ENCODE measurements at places on chromosomes 7 and 10.

DNA sequence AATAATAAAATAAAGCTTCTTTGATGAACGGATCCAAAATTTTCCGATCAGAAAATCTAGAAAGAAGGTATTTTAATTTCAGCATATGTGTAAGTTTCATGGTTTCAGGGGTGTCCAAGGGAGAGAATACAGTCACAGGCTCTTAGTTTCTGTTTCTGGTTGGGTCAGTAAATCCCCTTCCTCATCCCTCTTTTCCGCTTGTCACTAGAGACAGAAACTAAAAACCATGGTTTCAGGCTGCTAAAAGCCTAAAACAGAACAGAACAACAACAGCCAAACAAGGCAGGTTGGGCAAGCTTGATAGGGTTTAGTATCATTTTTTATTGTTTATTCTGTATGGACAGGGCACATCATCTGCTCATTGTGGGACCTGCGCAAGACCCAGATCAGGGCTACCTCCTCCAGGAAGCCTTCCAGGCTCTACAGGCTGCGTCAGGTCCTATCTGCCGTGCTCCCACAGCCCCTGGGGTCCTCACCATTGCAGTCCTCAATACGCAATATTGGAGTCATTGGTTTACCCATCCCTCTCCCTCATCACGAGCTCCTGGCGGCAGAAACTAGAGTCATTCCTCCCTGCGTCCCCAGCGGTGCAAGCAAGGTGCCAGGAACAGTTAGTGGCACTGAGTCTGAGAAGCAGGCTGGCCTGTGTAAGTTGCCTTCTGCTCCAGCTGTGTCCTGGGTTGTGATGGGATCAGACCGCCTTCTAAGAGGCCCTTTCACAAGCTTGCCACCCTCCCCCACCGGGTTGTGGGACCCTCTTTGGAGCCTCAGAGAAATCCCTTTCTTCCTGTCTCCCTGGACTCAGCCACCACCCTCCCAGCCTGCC is 70.2 kb upstream of the CUX1 start:
- no peak for DNase-seq

GRCh38 chr10:23293973-23294590 is 50.5 kb downstream of the C10orf67 start:
- no peak for DNase-seq

DNA sequence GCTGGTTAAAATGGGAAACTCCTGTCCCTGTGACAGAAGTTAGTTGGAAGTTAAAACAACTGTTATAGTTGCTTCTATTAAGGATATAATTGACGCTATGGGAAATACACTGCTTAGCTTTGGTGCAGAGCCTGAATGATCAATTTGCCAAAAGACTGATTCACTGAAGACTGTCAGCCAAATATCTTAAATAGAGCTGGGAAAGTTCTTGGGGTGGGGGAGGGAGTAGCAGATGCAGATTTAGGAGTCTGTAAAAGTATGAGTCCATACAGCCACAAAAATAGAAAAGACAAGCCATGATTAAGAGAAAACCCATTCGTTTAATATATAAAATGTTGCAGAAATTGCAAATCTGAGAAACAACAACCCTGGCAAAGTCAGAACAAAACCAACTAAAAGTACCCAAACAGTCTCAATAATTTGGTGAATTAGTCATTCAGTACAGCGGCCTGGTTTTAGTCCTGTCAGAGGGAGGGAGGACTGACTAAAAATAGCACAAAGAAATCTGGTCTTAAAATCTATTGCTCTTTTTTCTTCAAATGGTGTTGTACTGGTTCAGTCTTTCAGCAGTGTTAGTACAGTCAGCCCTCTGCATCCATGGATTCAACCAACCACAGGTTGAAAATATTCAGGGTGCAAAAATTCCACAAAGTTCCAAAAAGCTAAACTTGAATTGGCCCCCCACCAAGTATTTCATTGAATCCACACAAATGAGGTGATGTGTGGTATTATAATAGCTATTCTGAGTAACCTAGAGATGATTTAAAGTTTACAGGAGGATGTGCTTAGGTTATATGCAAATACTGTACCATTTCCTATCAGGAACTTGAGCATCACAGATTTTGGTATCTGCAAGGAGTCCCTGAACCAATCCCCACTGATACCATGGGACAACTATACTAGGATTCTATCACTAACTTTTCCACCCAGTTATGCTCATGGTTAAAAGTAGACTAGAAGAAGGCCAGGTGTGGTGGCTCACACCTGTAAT is 30.0 kb downstream of the STK17A start:
- no peak for DNase-seq

GRCh38 chr10:94042834-94043175 is 49.1 kb downstream of the PLCE1 start:
- DNase-seq, result no peak

- no peak for DNase-seq
These were observed 73.4 kb downstream of the PAPSS2 start for GRCh38 chr10:87733081-87733480.

- DNase-seq, result no peak
These were observed 122.2 kb downstream of the NPY start for GRCh38 chr7:24406053-24406788.

DNA sequence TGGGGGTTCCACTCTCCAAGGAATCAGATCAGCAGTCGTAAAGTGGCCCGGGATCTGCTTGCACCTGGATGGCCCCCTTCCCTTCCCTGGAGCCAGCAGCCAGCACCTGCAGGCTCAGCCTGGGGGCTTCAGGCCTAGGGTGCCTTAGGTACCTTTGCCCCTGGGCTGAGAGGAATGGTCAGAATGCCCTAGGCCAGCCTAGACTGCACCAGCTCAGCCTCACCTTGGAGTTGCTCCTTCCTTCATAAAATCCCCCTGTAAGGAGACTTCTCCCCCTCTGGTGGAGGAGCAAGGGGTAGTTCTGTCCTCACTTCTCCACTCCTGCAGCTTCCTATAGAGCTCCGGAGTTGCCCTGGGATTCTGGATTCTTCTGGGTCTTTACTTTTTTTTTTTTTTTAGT is 32.4 kb upstream of the LBX1 start:
- no peak for DNase-seq

All from stimulated activated CD8-positive, alpha-beta memory T cell treated with anti-CD3 and anti-CD28 coated beads, Interleukin-4, amount 100 ng/mL, for 48 hours (primary cell).